Activated naive CD4-positive, alpha-beta T cell treated with anti-CD3 and anti-CD28 coated beads, Interleukin-2, amount 50 U/mL, for 72 hours (primary cell): ENCODE measurements at places on chromosomes 3 and 15. TPM values are rescaled to one million over a fixed set of nuclear protein-coding genes. Genes with fewer than 3 reads are reported as not detected.

The CPN2 gene
- not detected for total RNA-seq

The SLC22A13 gene
- 1.1 TPM for total RNA-seq

The NOX5 gene
- not detected for total RNA-seq

The MDFIC2 gene
- total RNA-seq: not detected

The BFSP2 gene
- not detected for total RNA-seq

The FBXO40 gene
- total RNA-seq: not detected
